Hindlimb muscle (tissue), 1 donor: ENCODE measurements at places on chromosomes 1 and 21. TPM values are rescaled to one million over a fixed set of nuclear protein-coding genes. Genes with fewer than 3 reads are reported as not detected.

The FCGR2B gene
- polyA plus RNA-seq = 0.06 TPM

The OR2M5 gene
- polyA plus RNA-seq = not detected

The BRINP2 gene
- polyA plus RNA-seq = 0.17 TPM

The ASPM gene
- polyA plus RNA-seq = 8.4 TPM

The LRRIQ3 gene
- polyA plus RNA-seq = 0.89 TPM

The VWA1 gene
- polyA plus RNA-seq = 72.5 TPM

The CYYR1 gene
- polyA plus RNA-seq = 16.7 TPM

The C1orf185 gene
- polyA plus RNA-seq = not detected

The LRRN2 gene
- 6.4 TPM for polyA plus RNA-seq

The MYBPH gene
- polyA plus RNA-seq = 534 TPM

The TMEM269 gene
- 0.79 TPM for polyA plus RNA-seq

The PKP1 gene
- 11.1 TPM for polyA plus RNA-seq

The GPR52 gene
- not detected for polyA plus RNA-seq

The GJB5 gene
- 0.39 TPM for polyA plus RNA-seq

The S100A2 gene
- 2.2 TPM for polyA plus RNA-seq

The FAM78B gene
- 1.9 TPM for polyA plus RNA-seq

The UMODL1 gene
- polyA plus RNA-seq = not detected

The CFHR1 gene
- not detected for polyA plus RNA-seq

The TARDBP gene
- 172 TPM for polyA plus RNA-seq

The FAM110D gene
- polyA plus RNA-seq = 0.98 TPM

The OPRD1 gene
- polyA plus RNA-seq = 0.74 TPM

The LMOD1 gene
- 46.6 TPM for polyA plus RNA-seq

The ALPL gene
- polyA plus RNA-seq = 3.1 TPM

The CCDC181 gene
- polyA plus RNA-seq = 1.1 TPM

The MUTYH gene
- 16.0 TPM for polyA plus RNA-seq

The RIPPLY3 gene
- 0.17 TPM for polyA plus RNA-seq

The ANGPTL1 gene
- 42.8 TPM for polyA plus RNA-seq

The PBX1 gene
- polyA plus RNA-seq = 55.4 TPM

The LCE3E gene
- polyA plus RNA-seq = not detected

The LY9 gene
- polyA plus RNA-seq = 0.34 TPM

The TCHHL1 gene
- not detected for polyA plus RNA-seq

The KRTAP21-2 gene
- not detected for polyA plus RNA-seq

The SPRR3 gene
- polyA plus RNA-seq = not detected

The C8B gene
- polyA plus RNA-seq = not detected

The OR2L8 gene
- not detected for polyA plus RNA-seq

The PSRC1 gene
- polyA plus RNA-seq = 11.1 TPM

The TNFSF18 gene
- 0.22 TPM for polyA plus RNA-seq

The AMY2A gene
- not detected for polyA plus RNA-seq
